Activated B cell treated with CpG ODN at 0.5 μM for 24 hours (primary cell): ENCODE measurements at places on chromosomes 16 and 17. TPM values are rescaled to one million over a fixed set of nuclear protein-coding genes. Genes with fewer than 3 reads are reported as not detected.

- peaks cover 9% of the 10 kb centered on the region for H3K4me1 ChIP-seq
- no peak overlapping the region for H3K27ac ChIP-seq
- no peak overlapping the region for H3K4me3 ChIP-seq
- DNase-seq, result no peak
- H3K36me3 ChIP-seq, result no peaks in the 10 kb centered on the region
- peaks cover 3% of the 10 kb centered on the region for H3K27me3 ChIP-seq
These were observed 257.6 kb downstream of the PARN start for GRCh38 chr16:14372471-14372870.

DNA sequence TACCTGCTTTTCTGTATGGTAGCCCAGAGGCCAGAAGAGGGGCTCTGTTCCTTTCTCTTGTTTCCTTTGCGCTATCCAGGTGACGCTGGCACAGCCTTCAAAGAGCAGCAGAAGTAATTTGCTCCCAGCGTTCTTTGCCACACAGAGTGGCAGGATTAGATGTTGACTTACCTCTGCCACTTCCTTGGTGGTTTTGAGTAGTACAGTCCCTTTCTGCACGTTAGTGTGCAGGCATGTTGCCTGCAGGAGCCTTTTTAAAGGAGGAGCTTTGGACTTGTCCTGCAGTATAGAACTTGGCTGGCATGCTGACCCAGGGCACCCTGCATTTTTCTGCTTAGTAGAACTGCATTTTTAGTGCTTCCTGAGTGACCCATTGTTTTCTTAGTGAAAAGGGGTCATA lies at the start of gene ABCC11:
TSS of gene ABCC11 (minus strand) at position 229 of the 400 bp plus-strand sequence. CDS start 15,618 bp downstream, outside the sequence.
- H3K27ac ChIP-seq, result no peak within 1 kb of the TSS
- peaks cover 39% of the 10 kb centered on the region for H3K4me1 ChIP-seq
- no peak for DNase-seq
- peaks cover 10% of the 10 kb centered on the region for H3K36me3 ChIP-seq
- no peaks in the 10 kb centered on the region for H3K27me3 ChIP-seq

DNA sequence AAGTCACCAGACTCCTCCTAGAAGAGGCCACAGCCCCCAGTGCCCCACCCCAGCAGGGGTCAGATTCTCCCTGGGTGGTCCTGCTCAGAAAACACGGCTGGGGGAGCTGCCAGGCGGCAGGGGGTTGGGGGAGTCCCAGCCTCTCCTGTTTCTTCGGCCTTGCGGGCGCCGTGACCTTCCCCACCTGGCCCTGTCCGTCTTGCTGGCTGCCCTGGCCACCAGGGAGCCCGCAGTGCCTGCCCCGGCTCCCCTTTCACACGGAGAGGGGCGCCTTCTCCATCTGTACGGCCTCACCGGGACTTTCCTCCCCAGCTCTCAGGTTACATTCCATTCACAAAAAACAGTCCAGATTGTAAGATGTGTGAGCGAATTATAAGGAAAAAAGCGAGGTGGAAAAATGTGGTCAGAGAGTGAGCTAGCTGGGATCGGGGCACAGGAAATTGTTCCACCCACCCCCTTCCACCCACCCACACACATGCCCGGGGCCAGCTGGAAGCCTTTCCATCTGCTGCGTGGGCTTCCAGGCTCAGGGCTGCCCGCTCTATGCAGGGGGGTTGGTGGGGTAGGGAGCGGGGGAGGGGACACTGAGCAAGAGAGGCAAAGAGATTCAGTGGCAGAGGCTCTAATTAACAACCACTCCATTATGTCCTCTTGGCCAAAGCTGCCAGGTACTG lies 14.6 kb upstream of the CIBAR2 start:
- no peak overlapping the region for H3K4me3 ChIP-seq
- H3K27ac ChIP-seq, result no peak overlapping the region
- no peak for DNase-seq
- H3K36me3 ChIP-seq, result no peaks in the 10 kb centered on the region
- H3K27me3 ChIP-seq, result peaks cover 5% of the 10 kb centered on the region

GRCh38 chr16:8848231-8848938 lies 20.4 kb downstream of the CARHSP1 start:
- H3K27ac ChIP-seq, result no peak overlapping the region
- no peaks in the 10 kb centered on the region for H3K27me3 ChIP-seq
- no peak for DNase-seq
- no peak overlapping the region for H3K4me3 ChIP-seq

GRCh38 chr17:9151091-9151490 lies 129.8 kb downstream of the NTN1 start:
- no peak overlapping the region for H3K4me3 ChIP-seq
- DNase-seq, result no peak
- H3K36me3 ChIP-seq, result no peaks in the 10 kb centered on the region
- H3K27ac ChIP-seq, result no peak overlapping the region
- no peaks in the 10 kb centered on the region for H3K4me1 ChIP-seq

Gene C16orf82
- not detected in 2 replicates for total RNA-seq

Gene STUB1
- 75.4 and 81.2 TPM in 2 replicates for total RNA-seq

Gene KLHL10
- total RNA-seq, result not detected in 2 replicates
